ENCODE measurements at places on chromosomes 7 and 10. TPM values are rescaled to one million over a fixed set of nuclear protein-coding genes. Genes with fewer than 3 reads are reported as not detected.

- peak; percentile 10 for DNase-seq
- peaks cover 23% of the 10 kb centered on the region for H3K27me3 ChIP-seq
- H3K4me3 ChIP-seq = no peak overlapping the region
- H3K36me3 ChIP-seq = no peaks in the 10 kb centered on the region
Observed at GRCh38 chr10:111082102-111082975, 5.5 kb downstream of the ADRA2A start.

GRCh38 chr10:75099952-75100763 is 11.3 kb upstream of the SAMD8 start:
- no peaks in the 10 kb centered on the region for H3K27me3 ChIP-seq
- DNase-seq = peak; percentile 83
- no peaks in the 10 kb centered on the region for H3K4me1 ChIP-seq
- no peak overlapping the region for H3K27ac ChIP-seq

DNA sequence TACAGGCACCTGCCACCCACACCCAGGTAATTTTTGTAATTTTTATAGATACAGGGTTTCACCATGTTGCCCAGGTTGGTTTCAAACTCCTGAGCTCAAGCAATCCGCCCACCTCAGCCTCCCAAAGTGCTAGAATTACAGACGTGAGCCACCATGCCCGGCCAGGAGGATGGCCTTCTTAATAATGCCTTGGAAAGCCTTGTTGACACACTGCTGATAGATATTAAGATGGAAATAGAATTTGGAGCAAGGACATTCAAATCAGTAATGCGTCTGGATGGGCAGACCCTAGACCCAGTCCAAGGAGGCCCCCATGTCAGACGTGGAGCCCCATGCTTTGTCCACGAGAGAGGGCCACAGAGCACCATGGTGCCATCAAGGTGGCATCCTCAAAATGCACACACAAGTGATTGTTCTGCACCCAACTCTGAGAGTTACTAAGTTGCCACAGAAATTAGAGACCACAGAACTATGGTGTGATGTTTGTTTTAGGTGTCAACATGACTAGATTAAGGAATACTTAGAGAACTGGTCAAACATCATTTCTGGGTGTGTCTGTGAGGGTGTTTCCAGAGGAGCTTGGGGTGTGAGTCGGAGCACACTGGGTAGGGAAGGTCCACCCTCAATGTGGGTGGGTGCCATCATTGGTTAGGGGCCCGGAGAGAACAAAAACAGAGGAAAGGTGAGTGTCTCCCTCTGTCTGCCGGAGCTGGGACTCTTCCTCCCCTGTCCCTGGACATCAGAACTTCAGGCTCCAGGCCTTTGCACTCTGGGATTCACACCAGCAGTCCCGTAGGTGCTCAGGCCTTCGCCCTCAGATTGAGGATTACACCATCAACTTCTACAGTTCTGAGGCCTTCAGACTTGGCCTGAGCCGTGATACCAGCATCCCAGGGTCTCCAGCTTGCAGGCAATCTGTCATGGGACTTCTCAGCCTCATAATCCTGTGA is 34.5 kb downstream of the EBF3 start:
- H3K36me3 ChIP-seq = no peaks in the 10 kb centered on the region
- no peak overlapping the region for H3K27ac ChIP-seq
- no peaks in the 10 kb centered on the region for H3K4me1 ChIP-seq
- DNase-seq = no peak
- H3K27me3 ChIP-seq = no peaks in the 10 kb centered on the region
- no peak overlapping the region for H3K4me3 ChIP-seq

KLF14 gene
- not detected for total RNA-seq

SORCS1 gene
- total RNA-seq = not detected

CLRN3 gene
- not detected for total RNA-seq

ASAH2 gene
- total RNA-seq = 3.6 TPM

All from activated CD4-positive, alpha-beta memory T cell treated with anti-CD3 and anti-CD28 coated beads, Interleukin-2, amount 10 ng/mL, durations not matched to agents 7 days and 5 days (primary cell).